Daoy (cell line): ENCODE measurements at places on chromosomes 16 and 17. TPM values are rescaled to one million over a fixed set of nuclear protein-coding genes. Genes with fewer than 3 reads are reported as not detected.

- DNase-seq: peak; percentile 86
These were observed 1.3 kb upstream of the MPG start for GRCh38 chr16:76535-77272.

GRCh38 chr16:50371936-50372595, 3.3 kb upstream of the BRD7 start:
- no peak for DNase-seq

GRCh38 chr17:12122075-12122474, 101.4 kb downstream of the MAP2K4 start:
- no peak for DNase-seq

GRCh38 chr17:31629696-31630470, 229.2 kb downstream of the COPRS start:
- no peak for DNase-seq

DNA sequence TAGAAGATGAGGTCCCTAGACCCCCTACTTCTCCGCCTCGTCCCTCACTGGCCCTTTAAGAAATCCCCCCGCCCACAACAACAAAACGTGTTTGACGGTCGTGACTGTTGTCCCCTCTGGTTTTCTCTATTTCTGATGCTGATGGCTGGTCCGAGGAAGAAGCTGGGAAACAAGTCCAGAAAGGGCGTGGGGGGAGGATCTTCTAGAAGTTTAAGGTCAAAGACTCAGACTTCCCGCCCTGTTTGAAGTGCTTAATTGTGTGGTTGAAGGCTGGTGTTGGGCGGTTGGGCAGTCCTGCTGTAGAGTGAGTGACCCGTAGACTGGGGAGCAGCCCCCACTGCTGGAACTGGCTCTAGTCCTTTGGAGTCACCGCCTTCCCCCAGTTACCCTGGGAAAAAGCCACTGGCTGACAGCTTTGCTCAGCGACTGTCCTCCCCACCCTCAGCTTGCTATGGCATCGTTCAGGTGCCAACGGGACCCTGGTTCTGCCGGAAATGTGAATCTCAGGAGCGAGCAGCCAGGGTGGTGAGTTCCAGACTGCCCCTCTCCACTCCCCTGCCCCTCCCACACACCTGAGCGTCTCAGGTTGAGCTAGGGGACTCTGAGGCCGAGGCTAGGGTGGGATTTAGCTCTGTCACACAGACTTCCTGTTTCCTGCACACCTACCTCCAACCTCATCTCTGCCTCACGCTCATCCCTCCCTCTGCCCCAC, 1.6 kb downstream of the MLLT6 start:
- DNase-seq: no peak

GRCh38 chr17:58334661-58335060, 6.1 kb upstream of the TSPOAP1 start:
- DNase-seq: no peak

The GCGR gene
- not detected in 2 replicates for total RNA-seq

DNA sequence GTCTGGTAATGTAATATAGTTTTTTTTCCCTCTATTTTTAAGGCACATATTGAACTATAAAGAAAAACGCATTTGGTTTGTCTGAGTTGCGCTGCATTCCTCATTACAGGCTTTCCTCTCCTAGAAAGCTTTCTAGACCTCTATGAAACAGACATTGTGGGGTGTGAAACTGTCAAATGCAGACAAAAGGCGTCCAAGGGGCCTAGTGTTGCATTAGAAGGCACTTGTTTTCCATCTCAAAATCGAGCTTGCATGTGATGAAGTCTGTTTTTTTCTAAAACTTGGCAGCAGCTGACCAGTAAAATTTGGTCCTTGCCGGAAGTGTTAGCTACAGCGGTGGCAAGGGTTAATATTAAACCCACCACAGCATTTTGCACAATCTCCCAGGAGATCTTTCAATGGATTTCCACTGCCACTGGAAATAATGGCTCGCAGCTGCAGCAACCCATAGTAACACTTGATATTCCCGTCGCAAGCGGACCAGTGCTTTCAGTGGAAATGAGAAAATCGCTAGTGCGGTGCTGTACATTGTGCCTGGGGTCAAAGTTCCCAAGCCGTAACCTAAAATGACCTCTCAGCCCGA, 602.6 kb downstream of the KCNJ2 start:
- DNase-seq: no peak

- DNase-seq: no peak
These were observed 2.8 kb upstream of the IRX3 start for GRCh38 chr16:54289242-54289944.

- peak; percentile 78 for DNase-seq
These were observed 709 bp upstream of the CD300LG start for GRCh38 chr17:43846221-43846712.

GRCh38 chr17:81065500-81065899, 30.5 kb downstream of the BAIAP2 start:
- no peak for DNase-seq

GRCh38 chr17:39173080-39173479, 7.1 kb upstream of the ARL5C start:
- DNase-seq: no peak

- no peak for DNase-seq
These were observed 182.3 kb downstream of the SHISA9 start for GRCh38 chr16:13083681-13084080.

DNA sequence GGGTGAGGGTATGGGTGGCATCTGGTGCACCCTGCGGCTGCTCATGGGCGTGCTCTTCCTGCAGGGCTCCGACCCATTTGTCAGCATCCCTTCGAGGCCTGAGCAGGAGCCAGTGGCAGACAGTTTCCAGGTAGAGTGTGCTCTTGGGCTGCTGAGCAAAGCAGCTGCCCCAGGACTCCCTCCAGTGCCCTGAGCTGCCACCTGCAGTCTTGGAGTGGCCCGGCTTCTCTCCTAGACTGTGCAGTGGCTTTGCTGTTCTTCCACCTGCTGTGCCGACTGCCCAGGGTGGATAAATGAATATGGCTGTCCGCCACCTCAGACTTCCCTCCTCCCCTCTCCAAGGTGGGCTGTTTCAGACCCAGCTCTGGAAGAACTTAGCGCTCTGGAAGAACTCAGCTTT, 10.8 kb upstream of the JPT2 start:
- no peak for DNase-seq

DNA sequence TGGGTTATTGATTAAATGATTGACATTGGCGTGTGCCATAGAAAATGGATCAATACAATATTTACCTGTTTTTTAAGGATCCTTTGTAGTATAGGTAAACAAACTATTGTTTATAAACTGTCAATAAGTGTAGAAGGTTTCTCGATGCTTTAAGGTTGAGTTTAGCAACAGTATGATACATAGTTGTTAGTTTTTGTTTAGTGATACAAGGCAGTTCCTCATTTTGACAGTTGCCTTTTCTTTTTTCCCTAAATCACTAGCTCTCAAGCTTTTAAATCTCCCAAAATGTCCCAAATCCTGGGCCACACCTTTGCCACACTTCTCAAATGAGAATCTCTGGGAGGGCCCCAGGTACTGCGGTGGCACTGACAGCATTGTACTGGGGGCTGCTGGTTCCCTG, 57.3 kb downstream of the EPN2 start:
- DNase-seq: no peak

The UNC45B gene
- total RNA-seq: not detected in 2 replicates
